ENCODE measurements at places on chromosomes 1 and 21.

DNA sequence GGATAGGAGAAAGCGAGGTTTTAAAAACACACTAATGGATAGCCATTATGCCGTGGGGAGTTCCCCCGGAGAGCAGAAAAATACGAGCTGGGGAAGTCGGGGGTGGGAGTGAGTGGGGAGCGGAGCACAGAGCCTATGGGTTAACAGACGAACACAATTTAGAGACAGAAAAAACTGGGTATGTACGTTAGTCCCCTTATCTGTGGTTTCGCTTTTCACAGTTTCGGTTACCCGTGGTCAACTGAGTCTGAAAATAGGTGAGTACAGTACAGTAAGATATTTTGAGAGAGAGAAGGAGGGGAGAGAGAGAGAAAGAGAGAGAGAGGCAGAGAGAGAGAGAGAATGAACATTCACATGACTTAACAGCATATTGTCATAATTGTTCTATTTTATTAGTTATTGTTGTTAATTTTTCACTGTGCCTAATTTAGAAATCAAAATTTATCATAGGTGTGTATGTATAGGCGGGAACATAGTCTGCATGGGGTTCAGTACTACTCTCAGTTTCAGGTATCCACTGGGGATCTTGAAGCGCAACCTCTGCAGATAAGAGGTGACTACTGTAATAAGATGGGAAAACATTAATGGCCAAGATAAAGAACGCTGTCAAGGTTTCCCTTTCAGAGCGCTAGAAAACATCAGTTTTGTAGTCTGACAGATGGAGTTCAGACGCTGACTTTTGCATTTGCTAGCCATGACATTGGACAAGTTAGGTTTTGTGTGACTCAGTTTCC, 125.6 kb upstream of the LMO4 start:
- DNase-seq, result no peak

GRCh38 chr1:223011505-223011856, 131.6 kb downstream of the TLR5 start:
- DNase-seq, result no peak

DNA sequence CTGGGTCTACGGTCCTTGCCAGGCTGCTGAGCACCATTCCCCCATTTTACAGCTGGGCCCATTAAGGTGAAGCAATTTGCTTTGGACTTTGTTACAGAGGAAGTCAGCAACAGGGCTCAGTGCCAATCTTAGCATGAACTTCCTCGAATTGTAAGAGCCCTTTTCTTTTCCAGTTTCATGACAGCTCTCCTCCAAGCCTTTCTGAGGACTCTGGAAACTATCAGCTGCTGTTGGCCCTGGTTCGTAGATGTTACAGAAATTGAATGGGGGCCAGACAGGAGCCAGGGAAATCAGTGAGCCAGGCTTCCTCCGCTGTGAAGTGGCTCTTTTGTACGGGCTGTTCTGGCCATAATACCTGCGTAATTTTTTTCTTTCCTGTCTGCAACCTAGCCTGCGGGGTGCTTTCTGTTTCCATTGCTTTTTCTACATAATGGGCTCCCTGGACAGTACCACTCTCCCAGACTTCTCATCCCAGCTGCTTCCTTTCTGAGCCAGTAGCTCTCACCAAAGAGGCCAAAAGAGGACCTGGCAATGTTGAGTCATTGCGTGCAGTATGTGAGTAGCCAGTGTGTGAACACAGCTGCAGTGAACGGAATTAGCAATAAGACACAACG, 386.3 kb downstream of the DISC1 start:
- DNase-seq, result no peak

DNA sequence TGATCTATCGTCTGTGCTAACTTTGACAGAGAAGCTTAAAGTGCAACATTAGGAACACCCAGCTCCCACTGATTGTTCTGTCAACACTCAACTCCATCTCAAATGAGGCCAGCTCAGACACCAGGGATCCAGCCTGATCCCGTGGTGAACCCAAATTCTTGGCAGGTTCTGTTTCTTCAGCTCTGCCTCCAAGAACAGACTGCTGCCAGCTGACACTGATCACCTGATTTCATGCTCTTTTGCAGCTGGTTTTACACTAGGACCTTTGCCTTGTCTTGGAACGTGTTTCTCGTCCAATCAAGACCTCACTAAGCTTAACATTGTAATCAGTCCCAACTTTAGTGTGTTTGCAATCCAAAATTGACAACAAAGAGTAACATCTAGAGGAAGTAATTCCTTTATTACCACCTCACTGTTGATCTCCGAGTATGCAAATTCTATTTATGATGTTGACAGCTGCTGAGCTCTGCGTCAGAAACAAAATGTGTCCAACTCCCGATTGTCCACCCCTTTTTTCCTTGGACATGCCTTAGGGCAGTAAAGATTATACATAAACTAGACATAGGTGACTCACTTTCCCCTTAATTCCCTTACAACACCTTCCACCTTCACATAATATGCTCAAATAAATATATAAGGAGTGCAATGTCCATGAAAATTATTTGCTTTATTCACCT, 1.6 kb upstream of the HYI start:
- no peak for DNase-seq

DNA sequence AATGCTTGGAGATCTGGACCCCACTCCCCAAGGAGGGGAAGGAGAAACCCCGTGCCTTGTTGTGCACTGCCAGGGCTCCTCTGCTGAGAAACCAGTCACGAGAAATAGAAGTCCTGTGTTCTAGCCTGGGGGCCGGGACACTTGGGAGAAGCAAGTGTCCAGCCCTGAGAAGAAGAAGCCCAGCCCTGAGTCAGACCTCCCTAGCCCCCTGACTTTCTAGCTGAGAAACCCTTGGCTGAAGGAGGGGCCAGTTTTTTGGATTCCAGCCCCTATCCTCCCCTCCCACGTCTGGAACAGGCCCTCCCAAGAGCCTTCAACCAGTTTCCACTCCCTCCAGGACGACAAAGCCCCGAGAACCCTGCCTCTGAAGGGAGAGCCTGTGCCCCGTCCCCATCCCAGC, 100.5 kb downstream of the NAV1 start:
- DNase-seq, result no peak

DNA sequence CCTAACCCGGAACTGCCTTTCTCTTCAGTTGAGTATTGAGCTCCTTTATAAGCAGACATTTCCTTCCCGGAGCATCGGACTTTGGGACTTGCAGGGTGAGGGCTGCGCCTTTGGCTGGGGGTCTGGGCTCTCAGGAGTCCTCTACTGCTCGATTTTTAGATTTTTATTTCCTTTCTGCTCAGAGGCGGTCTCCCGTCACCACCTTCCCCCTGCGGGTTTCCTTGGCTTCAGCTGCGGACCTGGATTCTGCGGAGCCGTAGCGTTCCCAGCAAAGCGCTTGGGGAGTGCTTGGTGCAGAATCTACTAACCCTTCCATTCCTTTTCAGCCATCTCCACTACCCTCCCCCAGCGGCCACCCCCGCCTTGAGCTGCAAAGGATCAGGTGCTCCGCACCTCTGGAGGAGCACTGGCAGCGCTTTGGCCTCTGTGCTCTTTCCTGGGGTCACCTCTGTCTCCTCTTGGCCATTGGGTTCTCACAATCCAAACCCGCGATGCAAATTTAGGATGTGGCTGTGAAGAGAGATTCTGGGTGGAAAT, 3.7 kb downstream of the OLIG2 start:
- no peak for DNase-seq

DNA sequence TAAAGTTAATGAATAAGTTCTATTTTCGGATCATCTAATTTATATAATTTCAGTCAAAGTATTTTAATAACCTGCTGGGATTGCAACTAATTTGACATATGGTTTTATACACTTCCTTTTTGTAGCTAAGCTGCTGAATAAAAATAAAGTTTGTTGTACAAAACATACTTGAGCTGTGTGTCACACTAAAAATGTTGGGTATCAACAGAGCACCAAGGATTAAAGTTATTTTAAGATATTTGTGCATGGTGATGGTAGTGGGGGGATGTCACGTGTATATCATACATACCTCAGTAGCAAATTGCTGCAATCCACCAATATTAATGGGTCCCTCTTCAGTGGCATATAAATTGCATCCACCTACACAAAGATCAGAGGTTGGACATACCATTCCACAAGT, 199.6 kb downstream of the DPYD start:
- DNase-seq, result no peak

DNA sequence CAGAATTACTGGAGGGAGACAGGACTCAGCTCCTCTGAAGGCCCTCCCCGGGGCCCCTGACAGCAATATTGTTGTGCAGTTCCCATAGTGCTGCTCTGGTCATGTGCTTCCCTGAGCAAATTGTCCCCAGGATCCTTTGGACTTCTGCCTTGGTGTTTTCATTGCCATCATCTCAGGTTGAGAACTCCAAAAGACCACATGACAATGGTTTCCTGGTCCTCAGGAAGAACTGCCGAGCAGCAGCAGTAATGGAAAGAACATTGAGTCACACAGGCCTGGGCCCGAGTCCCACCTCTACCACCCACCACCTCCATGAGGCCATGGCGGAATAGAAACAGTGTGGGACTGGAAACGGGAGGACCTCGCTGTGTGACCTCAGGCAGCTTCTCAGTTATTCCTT, 6.3 kb upstream of the CTTNBP2NL start:
- DNase-seq, result no peak

DNA sequence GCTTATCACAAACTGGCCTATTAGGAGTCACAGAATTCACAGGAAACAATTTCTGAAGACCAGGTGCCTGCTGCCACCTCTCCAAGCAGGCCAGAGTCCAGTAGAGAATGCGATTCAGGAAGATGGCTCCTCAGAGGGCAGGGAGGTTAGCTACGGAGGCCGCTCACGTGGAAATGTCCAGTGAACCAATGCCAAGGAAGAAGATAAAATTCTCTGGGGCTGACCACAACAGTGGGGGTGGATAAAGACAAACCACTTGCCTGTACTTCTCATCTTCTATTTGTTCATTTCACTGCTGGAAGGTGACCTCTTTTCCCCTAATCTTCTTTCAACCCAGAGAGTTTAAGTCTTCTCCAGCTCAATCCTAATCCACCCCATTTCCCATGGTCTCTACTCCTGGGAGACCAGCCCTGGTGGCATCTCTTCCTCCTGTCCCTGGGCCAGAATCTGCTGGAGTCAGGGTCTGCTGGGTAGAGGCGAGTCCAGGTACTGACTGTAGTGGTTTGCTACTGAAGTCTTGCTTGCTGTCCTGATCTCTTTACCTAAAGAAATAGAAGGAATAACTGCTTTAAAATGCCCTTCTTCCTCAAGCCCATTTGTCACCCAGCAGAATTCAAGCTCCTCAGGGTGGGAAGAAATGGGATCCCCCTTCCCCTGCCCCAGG, 3.2 kb downstream of the PSRC1 start:
- DNase-seq, result peak; percentile 23

GRCh38 chr1:63789856-63790605, 16.2 kb downstream of the ROR1 start:
- no peak for DNase-seq

GRCh38 chr1:93681989-93682412, 364 bp upstream of the BCAR3 start:
- DNase-seq, result no peak

Data from NCI-H226 (cell line).